NCI-H774 (cell line): ENCODE measurements at places on chromosomes 11 and 22.

- DNase-seq = no peak
These were observed 33.0 kb upstream of the NUP160 start for GRCh38 chr11:47881145-47881544.

GRCh38 chr11:66310324-66310723 lies 6.5 kb downstream of the CD248 start:
- DNase-seq = no peak

- no peak for DNase-seq
These were observed 9.2 kb upstream of the BIK start for GRCh38 chr22:43101306-43101705.

DNA sequence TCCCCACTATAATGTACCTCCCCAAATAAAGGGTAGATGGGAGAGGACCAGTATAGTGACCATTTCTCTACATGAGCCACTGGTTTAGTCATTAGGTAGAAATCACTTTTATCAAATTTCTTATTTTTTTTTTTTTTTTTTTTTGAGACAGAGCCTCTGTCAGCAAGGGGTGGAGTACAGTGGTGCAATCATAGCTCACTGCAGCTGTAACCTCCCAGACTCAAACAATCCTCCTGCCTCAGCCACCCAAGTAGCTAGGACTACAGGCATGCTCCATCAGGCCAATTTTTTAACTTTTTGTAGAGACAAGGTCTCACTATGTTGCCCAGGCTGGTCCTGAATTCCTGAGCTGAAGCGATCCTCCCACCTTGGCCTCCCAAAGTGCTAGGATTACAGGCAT lies 322.4 kb downstream of the TTC28 start:
- DNase-seq = no peak

DNA sequence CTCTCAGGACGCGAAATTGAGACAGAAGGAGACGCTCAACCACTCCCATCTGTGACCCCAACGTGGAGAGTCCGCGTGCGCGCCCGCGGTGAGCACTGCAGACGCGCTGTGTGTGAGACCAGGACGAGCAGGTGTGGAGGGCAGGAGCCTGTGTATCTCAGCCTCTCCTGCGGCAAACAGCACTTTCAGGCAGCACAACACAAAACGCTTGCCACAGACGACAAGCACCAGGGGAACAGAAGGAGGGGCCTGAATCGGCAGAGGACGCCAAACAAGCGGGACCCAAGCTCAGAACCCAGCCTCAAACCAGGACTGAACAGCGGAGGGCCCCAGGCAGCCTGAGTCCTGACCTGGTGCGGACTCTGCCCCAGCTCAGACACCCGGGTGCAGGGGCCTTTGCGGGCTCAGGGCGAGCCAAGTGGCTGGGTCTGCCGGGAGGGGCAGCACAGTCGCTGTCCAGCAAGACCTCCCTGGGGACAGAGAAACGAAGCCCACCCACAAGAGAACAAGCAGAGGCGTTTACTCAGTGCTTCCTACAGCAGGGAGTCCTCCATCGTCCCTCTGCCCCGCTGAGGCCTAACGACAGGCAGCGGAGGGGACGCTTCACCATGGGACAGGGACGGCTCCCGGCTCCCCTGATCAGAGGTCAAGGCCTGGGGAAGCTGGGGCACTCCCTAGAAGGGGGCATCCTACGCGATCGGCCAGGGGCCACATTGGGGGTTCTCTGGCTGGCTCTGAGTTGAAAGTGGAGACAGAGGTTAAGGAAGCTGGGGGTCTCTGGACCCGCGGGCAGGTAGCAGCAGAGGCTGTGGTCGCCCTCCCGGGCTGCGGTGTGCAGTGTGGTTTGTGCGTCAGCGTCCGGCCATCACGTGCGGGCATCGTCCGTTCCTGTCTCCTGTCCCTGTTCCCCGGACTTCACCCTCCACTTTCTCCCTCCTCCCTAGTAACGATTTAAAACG lies 560.8 kb downstream of the BRD1 start:
- no peak for DNase-seq

- DNase-seq = no peak
These were observed 24.2 kb downstream of the CD44 start for GRCh38 chr11:35163209-35163608.

DNA sequence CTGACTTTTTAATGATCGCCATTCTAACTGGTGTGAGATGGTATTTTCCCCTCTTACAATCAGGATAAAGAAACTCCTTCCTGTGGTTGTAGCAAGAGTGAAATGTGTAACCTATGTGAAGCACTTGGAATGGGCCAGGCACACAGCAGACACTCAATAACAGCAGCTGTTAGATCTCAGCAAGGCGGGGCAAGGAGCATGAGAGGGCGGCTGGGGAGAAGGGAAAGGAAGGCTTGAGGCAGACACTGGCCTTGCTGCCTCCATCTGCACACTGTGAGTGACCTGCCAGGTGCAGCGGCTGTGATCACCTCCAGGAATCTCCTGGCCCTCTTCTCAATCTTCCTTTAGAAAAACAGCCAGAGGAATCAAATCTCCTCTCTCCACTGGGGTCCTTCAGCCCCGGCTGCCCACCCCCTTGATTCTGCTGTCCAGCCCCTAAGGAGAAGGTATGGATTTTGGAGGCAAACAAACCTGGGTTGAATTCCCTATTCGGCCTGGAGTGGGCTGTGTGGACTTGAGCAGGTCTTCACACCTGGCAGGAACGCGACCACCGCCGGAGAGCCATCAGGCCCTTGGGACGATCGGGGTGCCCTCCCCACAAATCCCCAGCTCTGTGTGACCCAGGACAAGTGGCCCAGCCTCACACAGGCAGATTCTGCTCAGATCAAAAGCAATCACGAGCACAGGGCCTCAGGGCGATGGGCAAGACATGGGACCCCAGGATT lies 49.0 kb downstream of the RPUSD4 start:
- no peak for DNase-seq

DNA sequence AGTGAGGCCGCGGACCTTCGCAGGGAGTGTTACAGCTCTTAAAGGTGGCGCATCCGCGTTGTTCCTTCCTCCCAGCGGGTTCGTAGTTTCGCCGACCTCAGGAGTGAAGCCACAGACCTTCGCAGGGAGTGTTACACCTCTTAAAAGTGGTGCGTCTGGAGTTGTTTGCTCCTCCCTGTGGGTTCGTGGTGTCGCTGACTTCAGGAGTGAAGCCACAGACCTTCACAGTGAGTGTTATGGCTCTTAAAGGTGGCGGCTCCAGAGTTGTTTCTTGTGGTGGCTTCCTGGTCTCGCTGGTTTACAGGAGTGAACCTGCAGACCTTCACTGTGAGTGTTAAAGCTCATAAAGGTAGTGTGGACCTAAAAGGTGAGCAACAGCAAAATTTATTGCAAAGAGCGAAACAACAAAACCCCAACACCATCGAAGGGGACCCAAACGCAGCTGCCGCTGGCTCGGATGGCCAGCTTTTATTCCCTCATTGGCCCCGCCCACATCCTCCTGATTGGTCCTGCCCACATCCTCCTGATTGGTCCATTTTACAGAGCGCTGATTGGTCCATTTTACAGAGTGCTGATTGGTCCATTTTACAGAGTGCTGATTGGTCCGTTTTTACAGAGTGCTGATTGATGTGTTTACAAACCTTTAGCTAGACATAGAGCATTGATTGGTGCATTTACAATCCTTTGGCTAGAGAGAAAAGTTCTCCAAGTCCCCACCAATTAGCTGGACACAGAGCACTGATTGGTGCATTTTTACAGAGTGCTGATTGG lies 1.2 kb upstream of the TMEM45B start:
- no peak for DNase-seq

GRCh38 chr11:15897211-15897960 lies 459.0 kb downstream of the SOX6 start:
- no peak for DNase-seq

DNA sequence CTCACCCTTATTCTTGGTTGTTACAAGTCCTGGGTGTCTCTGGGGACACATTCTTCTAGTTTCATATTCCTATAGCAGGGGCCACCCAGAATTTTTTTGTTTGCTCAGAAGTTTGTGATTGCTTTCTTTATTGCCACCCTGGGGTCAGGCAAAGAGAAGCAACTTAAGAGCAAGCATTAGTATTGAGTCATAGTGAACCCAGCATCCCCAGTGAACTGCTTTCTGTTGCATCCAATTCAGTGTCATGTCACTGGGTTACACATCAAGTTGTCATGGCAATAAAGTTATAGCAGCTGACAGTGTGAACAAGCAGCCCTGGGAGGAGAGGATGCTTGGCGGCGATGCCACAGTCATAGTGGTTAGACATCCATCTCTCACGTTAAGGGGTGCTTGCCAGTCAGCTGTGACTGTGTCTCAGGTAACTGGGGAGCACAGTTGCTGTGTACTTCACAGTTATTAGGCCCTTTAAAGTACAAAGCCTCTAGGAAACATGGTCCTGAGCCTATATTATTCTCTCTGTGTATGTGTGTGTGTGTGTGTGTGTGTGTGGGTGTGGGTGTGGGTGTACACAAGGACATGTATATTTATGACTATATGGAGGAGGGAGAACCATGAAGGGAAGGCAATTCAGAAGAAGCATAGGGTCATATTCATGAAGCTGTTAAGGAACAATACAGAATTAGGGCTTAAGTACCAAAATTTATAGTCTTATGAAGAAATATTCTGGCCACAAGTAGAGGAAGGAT lies 52.5 kb downstream of the TRIM44 start:
- DNase-seq = no peak

DNA sequence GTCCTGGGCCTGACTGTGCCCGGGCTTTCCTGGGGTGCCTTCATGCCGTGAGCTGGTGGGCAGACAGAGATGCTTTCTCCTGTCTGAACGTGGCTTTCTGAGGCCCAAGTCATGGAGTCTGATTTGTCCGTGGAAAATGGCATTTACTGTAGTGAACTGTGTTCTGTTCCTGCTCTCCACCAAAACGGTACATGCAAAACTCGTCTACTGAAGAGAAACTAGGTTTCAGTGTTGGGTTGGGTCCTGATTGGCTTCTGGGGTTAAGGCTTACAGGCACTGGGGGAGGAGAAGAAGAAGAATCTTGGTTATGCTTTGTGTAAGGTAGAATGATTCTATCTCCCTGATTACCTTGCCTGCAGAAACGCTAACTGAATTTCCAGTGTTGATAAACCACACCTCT lies 541.7 kb downstream of the NTM start:
- DNase-seq = no peak

DNA sequence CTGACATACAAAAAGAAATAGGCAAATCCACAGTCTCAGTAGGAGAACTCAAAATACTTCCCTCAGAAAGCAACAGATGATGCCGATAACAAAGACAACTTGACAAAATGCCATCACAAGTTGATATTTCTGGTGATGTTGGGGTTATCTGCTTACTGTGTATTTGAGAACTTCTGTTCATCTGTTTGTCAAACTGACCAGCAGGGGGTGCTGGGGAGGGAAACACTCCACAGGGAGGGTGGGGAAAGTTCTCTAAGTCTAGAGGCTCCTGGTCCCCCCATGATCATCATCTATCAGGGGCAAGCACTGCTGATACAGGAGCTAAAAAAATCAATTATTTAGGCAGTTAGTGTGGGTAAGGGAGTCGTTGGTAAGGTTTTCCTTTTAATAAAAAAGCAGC lies 19.2 kb downstream of the GLYATL1 start:
- no peak for DNase-seq

DNA sequence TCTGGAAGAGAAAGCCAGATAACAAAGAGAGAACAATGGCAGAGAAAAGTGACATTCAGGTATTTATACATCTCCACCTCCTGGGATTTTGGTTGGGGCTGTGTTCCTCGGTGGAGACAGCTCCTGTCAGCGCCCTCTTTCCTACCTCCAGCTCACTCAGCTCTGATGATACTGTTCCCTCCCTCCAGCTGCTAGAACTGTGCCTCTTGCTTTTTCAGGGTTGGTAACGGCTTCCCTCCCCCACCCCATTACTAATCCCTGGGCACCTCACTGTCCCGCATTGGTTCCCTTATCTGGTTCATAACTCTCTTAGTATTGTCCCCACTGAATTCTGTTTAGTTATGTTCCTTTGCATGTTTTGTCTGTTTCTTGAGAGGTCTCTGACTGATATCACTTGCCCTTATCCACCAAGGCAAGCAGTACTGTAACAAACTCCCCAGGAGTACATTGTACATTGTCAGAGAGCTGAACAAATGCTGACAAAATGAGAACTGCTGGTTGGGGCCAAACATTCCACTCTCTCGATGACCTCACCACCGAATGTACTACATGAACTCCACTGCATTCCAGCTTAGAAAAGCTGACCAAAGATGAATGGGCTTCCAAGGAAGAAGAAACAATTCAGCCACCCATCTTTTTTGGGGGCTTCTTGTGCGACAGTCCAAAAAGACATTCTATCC lies 5.7 kb upstream of the FBXO3 start:
- DNase-seq = no peak

DNA sequence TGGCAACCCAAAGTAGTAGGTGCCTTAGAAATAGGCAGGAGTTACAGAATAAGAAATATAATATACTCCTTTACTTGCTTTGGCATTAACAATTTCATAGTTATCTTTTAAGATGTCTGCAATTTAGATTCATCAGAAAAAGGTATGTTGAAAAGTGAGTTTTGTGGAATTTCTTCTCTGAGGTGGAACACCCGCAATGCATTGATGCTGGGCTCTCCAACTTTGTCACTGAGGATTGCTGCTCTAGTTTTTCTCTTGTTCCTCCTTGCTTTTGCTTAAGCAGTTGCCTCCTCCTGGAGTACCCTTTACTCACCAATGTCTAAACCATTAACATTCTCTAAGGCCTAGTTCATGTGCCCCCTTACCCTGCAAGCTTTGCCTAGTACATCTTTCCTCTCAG lies 14.1 kb upstream of the ME3 start:
- no peak for DNase-seq

DNA sequence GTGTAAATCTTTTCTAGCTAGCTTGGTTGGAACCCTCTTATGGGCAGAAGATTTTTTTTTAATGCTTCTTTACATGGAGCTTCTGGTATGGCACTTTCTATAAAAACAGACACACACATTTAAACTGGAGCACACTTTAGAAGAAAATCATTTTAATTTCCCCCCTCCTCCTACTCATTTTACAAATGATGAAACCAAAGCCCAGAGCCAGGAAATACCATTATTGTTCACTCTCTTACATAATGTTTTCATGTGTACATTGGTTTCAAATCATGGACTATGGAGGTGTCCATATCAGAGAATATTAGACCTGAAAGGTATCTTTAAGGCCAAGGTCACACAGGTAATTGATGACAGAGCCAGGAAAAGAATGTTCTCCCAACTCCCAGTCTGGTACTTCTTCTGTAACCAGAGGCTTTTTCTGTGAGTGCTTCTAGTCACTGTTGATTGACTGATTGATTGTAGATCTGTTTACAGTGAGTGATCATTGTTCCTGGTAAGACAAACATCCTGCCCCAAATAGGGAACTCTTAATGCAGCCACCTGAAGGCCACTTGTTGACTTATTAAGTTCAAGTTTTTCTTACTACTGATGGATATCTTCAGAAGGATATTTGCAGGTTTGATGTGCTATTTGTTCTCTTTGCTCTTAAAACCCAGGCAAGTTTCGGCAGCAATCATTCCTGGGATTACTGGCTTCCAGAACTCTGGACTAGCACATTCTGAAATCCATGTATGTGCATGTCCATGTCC lies 26.8 kb upstream of the ME3 start:
- no peak for DNase-seq
